ENCODE measurements at places on chromosomes 3 and 15.
A peak's percentile ranks its signal among the peaks of the same experiment; 100 is the strongest.

GRCh38 chr3:173289072-173289471 is 108.5 kb upstream of the NLGN1 start:
- DNase-seq: no peak

- no peak for DNase-seq
Observed at GRCh38 chr15:59017449-59017848, 30.0 kb downstream of the RNF111 start.

GRCh38 chr15:65379986-65380385 is 2.2 kb upstream of the IGDCC3 start:
- no peak for DNase-seq

DNA sequence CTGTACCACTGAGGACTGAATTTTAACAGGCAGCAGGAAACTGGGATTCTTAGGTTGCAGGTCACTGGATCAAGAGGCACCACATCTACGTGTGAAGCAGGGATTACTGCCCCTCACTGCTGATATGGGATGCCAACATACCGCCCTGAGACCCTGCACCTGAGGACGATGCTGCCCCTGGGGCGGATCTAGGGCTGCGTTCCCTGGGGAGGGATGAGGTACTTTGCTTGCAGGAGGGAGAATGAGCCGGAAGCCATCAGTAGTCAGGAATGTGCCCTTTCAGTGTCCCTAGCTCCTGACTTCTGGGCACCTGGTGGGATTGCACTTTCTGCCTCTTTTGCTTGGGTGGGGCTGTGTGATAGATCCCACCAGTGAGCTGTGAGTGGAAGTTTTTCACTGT is 122.8 kb downstream of the RPLP1 start:
- DNase-seq: no peak

DNA sequence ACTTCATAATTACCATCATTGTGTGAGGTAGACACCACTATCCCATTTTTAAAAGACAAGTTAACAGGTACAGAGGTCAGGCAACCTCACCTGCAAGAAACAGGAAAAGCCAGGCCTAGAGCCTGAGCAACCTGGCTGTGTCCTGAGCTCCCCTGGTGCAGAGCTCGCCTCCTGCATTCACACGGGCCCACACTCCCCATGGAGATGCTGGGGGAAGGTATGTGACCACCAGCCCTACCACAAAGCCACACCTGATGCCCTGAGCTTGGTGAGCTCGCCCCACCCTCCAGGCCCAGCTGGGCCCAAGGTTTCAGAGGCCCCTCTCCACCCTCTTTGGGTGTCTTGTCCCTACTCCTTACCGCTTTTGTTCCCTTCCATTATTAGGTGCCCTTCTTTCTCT is 1.2 kb upstream of the EFCAB12 start:
- no peak for DNase-seq

- DNase-seq: no peak
Observed at GRCh38 chr3:49469037-49469935, 781 bp upstream of the DAG1 start.

- no peak for DNase-seq
Observed at GRCh38 chr3:69370156-69370883, 15.6 kb downstream of the FRMD4B start.

DNA sequence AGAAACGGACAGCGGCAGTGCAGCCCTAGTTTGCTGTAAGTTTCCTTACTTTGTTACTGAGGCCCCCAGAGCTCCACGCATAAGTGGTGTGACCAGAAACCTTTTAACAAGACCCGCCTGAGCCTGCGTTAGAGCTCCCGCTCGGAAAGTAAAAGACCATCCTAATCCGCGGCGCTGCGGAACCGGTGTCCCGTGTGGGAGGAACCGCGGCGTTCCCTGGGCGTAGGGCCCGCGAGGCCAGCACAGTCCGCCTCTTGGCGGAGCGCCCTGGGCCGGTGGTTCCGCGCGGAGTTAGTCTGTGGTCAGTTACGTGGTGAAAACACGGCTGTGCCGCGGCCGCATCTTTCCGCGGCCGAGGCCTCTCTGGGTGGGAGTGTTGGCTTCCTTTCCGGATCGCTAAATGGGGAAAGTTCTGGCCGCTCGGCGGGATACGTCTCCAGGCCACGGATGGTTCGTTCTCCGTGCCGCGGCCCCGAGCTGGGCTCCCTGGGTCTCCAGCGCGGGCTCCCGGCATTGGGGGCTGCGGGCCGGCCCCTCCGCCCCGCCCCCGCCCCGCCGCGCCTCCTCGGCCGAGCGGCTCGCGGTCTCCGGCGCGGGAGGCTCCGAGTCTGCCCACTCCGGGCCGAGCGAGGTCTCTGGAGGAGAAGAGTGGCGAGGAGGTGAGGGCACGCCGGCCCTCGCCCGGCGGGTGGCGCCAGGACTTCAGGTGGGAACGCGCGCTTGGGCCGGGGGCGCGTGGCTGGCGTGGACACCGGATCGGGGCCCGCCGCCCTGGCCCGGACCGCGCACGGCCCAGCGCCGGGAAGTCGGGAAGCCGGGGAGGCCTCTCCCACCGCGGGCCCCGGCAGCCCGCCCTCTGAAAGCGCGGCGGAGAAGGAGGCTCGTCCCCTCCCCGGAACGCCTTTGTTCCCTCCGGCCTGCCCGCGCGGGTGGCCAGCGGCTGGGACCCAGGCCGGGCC is 754 bp downstream of the B3GNT5 start:
- DNase-seq: no peak

DNA sequence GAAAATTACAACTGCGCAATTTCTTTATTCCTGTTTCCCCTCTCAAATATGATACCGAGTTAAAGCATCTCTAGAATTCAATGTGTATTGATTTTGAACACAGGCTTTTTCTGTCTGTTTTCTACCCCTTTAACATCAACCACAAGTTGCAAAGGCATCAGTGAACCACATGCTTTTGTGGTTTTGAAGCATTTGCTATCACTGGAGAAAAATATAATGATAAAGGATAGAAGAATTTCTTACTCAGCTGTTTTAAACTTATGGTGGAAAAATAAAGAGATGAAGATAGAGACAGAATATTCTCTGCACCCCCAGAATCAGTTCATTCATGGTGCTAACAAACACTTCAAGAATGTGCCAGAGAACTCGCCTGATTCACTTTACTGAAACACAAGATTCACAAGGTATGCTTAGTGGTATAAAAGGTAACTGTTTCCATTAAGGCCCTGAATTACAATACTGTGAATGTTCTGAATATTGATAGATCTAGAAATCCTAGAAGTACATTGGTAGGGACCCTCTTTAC is 9.5 kb upstream of the DPPA4 start:
- DNase-seq: peak; percentile 32

GRCh38 chr3:78562328-78562727 is 1205.5 kb downstream of the ROBO1 start:
- DNase-seq: no peak

DNA sequence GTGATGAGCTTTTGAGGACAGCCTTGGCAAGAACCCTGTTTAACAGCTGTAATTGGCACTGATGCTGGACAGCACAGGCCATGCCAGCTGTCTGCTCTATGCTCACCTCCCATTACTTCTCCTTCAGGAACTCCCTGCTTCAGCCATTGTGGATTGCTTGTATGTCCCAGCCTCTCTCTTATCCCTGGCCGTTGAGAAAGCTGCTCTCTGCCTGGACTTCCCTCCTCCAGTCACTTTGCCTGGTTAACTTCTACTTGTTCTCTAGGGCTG is 444.5 kb downstream of the EPHB1 start:
- DNase-seq: no peak

DNA sequence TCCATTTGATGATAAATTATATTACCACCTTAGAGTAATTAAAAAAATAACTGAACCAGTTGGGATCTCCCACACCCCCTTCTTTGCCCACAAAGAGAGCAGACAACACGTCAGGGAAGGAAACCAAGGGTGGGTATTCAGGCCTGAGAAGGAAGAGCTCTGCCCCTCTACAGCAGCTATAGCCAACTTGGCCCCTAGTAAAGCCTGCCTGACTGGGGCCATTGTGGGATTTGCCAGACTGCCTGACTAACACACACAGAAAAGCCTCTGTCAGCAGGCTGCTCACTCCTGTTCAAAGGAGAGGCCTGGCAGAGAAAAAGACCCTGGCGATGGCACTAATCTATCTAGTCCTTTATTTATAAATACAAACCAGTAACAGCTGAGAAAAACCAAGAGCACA is 41.4 kb downstream of the ATP8B4 start:
- DNase-seq: no peak

- no peak for DNase-seq
Observed at GRCh38 chr3:31880020-31880419, 101.0 kb downstream of the OSBPL10 start.

DNA sequence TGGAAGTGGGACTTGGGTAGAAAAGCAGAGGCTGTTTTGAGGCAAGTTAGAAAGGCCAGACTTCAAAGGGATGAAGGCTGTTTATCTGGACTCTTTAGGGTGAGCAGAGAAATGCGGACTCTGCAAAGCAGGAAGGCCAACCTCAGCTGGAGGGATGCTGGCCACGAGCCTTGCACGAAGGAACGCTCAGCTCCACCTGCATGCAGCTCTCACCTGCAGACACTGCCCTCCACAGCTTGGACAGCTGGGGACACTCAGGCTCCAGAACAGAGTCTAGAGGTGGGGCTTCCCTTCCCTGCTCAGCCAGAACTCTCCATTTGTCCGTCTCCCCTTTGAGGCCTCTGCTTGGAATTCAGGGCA is 229.7 kb downstream of the ADAMTS17 start:
- DNase-seq: no peak

GRCh38 chr15:57203906-57204305 is 172.4 kb upstream of the CGNL1 start:
- no peak for DNase-seq

- no peak for DNase-seq
Observed at GRCh38 chr3:122992676-122993075, 34.9 kb downstream of the SEMA5B start.

- no peak for DNase-seq
Observed at GRCh38 chr3:122936986-122937385, 90.6 kb downstream of the SEMA5B start.

DNA sequence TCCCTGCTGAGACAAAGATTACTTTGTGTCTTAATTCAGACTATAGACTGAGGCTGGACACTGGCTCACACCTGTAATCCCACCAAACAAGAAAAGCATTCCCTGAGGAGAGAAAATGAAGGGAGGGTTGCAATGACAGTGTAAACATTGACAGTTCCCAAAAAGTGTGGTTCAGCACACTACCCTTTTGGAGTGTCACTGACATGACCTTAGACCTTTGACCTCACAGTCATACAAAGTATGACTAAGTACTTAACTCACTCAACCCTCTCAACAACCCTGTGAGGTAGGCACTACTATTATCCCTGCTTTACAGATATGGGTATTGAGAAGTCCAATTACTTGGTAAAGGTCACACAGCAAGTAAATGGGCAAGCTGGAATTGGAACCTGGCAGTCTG is 341.7 kb downstream of the LRRC3B start:
- no peak for DNase-seq

DNA sequence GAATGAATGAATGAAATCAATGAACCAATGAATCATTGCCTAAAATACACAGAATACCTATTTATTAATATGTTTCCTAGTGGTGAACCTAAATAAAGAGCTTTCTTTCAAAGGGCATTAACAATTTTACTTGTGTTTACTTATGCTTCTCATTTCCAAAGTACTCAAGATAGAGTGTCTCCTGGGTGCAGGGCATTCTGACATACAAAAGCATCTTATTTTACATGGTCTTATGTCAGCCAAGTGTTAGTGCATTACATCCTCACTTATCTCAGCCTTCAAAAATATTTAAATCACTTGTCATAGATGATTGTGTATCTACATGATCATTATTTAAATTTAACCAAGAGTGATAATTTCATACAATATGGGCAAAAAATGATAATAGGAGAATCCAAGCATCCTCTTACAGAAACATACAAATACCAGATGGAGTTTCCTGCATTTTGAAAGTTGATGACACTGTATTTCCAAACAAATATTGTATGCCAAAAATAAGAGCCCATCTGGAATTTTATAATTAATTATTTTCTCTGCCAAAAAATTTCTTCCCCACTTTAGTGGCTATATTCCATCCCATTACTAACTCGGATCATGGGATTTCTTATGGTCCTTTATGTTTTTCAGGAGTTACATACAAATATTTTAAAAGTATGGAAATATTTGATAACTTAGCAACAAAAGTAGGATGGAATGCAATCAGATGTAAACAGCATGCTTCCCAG is 279.0 kb downstream of the RBMS3 start:
- DNase-seq: no peak

- peak; percentile 86 for DNase-seq
Observed at GRCh38 chr3:169846458-169847193, 23.1 kb downstream of the LRRC31 start.

DNA sequence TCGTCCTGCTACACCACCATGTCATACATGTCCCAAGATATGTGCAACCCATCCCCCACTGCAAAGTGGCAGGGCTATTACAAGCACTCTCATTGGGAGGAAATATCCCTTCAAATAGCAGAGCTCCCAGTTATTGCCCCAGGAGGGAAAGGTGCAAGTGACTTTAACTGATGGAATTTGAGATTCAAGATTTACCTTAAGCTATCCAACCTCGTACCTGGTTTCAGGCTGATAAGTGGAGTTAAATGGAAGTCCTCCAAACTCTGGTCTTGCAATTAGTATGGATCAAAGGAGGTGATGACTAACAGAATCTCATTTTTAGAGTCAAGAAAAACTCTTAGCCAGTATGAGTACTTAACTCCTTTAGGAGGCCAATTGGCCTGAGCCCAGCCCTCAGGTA is 2.1 kb downstream of the SLCO2A1 start:
- no peak for DNase-seq

- DNase-seq: no peak
Observed at GRCh38 chr3:65861718-65862117, 177.0 kb downstream of the MAGI1 start.

DNA sequence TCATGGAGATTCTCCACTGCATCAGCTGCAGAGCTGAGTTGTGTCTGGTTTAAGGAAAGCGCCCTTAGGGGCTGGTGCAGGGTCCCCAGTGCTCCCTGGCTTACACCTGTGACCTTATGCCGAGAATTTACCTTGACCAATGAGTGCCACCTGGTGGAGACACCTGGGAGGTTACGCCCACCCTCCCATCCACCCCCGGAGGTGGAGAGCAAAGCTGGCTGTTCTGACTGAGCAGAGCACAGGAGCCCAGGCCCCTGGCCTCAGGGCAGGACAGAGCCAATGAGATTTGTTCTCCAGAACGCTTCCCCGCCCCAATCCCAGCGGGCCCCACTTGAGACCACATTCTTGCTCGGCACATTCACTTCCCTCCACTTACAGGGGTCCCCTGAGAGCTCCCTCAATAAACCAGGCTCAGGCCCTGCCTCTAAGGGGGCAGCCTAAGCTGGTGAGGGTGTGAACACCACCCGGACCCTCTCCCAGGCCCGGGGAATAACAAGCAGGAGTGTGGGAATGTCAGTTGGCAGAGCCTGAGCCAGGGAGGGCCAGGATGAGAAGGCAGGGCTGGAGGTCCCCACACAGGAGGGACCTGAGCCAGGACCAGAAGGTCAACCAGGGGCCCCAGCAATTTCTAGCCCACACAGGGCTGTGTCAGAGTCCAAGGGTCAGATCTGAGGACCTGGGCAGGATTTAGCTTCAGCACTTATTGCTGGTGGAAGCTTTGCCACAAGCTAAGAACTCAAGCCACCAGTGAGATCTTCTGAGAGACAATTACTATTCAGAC is 117.1 kb downstream of the TPRA1 start:
- no peak for DNase-seq

GRCh38 chr3:107268469-107268868 is 108.8 kb upstream of the CCDC54 start:
- no peak for DNase-seq

Measured in HS-5 (cell line).